H1 (cell line): ENCODE measurements at places on chromosomes 12 and 14.

DNA sequence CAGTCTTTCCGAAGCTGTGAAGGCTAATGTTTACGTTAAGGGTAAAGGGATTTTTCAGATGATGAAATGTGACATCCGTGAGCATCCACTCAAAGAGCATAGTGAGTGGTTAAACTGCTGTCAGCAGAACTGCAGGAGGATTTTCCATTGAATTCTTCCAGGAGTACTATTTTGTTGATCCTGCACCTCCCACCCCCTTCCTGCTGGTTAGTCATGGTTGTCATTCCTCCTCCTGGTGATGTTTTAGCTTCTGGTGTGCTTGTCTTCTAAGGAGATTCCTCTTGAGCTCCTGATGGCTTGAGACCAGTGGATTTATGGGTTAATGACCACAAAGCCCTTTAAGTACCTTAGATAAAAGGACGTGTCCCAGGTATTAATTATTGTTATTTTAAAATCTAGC lies 2.4 kb upstream of the GPRC5D start:
- no peak for DNase-seq

DNA sequence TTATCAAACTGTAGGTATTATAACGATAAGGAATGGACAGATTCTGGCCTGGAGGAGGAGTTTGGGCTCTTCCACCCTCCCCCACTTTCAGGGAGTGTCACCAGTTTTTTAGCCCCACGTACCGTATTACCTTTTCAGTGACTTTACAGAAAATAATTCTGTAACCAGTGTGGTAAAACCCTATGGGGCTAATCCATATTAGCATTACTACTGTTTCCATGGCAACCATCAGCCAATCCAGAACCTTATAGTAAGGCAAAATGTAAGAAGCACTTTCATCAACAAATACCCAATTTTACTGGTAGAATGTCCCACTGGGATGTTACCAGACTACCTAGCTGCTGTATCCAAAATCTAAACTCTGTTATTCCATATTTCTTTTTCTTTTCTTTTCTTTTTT lies 50.7 kb downstream of the BICDL1 start:
- DNase-seq, result no peak

- no peak for DNase-seq
These were observed 6.7 kb upstream of the STXBP6 start for GRCh38 chr14:25056688-25057078.

GRCh38 chr12:96049101-96049500 lies 13.7 kb upstream of the LTA4H start:
- DNase-seq, result no peak
